Activated CD4-positive, alpha-beta T cell treated with anti-CD3 and anti-CD28 coated beads for 24 hours (primary cell): ENCODE measurements at places on chromosomes 2 and 18.

DNA sequence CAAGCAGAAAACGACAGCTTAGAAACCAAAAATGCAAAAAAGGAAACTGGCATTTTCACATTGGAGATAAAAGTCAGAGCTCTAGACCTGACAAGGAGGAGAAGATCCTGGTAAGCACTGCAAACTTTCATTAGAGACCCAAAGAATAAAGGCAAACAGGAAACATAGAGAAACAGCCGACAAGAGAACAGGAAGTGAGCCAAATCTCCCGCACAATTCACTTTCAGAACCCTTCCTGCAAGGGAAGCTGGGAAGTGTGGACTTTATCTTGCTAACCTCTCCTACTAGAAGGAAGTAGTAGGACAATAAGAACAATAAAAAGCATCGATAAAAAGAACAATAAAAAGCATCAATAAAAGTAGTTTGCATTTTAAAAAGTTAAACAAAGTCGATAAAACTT lies 417.8 kb upstream of the SPHKAP start:
- no peak for DNase-seq

- no peak for DNase-seq
Measured at GRCh38 chr2:183244300-183244844, 120.1 kb downstream of the NUP35 start.

DNA sequence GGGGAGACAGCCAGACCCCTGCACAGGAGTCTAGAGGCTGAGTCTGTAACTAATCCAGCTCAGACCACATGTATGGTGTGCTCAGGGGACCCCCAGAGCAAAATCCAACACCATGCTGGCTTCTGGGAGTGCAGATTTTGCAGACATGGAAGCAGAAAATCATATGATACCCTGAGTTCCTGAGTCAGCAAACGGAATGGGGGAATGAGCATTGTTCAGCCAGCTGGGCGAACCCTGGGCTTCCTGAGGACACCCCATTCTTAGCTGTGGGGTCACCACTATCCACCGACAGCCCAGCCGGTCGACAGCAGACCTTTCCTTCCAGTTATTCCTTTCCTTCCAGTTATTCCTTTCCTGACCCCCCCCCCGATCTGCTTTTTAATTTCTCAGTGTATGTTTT lies 322.9 kb downstream of the GBX2 start:
- DNase-seq, result no peak

DNA sequence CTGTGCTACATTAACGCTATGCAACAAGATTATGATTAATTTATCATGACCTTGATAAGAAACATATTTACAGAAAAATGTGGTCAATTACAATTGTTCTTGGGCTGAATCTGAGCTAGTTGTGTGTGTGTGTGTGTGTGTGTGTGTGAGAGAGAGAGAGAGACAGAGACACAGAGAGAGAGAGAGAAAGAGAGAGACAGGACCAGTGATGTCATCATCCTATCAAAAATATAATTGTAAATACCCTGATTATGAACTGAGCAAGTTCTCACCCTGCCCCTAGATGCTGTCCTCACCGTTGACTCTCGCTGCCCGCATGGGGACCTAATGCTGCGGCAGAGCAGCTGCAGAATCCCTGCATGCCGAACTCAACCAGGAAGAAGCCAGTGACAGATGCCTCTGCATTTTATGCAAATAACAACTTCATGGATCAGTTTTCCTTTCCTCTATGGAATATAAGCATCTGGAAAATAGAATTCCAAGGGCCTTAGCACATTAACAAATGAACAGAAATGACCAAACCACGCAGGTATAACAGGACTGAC lies 512.5 kb downstream of the PLCL1 start:
- DNase-seq, result no peak

DNA sequence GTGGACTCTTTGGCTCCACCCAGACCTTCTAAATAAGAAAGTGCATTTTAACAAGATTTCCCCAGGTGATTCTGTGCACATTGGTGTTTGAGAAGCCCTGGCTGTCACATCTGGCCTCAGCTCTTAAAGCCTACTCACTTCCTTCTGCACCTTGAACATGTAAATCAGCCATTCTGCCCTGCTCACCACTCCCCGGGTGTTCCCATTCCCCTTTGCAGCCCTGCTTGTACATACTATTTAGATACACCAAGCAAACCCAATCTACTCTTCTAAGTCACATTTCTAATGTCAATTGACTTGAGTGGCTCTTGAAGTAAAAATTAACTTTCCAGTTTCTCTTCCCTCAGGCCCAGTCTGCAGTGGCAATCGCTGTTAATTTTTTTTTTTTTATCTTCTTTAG lies 13.1 kb upstream of the SCN1A start:
- no peak for DNase-seq

DNA sequence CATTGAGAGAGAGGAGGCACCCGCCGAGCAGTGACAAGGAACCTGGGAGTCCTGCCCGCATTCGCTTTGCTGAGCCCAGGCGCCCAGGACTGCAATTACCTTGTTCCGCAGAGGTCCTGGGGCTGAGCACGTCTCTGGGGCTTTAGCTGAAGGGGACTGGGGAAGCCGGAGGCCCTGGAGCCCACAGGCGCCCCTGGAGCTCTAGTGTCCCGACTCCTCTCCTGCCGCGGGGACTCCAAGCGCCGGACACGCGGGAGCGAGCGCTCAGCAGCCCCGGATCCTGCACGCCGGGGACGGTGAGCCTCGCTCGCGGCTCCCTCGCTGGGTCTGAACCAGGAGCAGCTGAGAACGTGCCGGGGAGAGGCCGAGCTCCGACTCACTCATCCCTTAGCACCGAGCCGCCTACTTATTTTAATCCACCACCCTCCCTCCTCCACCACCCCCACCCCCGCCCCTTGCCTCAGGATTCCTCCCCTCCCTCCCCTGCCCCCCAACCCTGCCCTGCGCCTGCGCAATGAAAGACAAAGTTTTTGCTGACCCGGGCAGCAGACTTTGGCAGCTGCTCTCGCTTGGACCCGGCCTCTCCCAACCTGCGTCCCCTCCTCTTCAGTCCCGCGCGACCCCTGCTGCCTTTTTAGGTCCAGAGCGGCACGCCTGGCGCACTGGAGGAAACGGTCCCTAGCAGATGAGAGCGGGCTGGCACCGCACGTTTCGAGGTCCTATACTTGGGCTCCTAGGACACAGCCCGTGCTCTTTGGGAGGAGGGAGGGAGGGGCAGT lies at the start of gene OSR1:
Gene OSR1 (minus strand): TSS at position 382 of the 779 bp plus-strand sequence. CDS start 4,818 bp downstream, outside the sequence.
- DNase-seq, result no peak

- no peak for DNase-seq
Measured at GRCh38 chr2:241808721-241809382, at the start of gene NEU4. NEU4 (plus strand) TSS chr2:241809193; CDS start chr2:241814485, 5,292 bp downstream.

DNA sequence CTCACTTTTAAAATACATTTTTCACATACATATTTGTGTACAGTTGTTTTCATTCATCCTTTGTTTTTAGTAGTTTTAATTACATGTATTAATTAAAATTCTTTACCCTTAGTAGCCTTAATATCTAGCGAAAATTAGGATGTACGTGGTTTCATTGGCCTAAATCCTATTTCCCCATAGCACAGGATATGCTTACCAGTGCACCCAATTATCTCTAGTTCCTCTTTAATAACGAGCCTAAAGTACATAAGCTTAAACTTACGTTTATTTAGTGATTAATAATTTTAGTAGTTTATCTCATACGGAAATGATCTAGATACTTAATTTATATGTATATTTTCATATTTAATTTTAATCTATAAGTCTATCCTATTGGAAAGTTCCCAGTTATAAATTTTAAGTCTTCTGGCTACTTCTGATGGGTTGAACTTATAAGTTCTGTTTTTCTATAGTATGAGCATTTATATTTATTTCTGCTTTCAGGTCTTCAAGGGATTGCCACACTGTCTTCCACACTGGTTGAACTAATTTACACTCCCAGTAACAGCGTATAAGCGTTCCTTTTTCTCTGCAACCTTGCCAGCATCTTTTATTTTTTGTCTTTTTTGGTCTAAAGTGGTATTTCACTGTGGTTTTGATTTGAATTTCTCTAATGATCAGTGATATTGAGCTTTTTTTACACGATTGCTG lies 21.4 kb upstream of the RUFY4 start:
- no peak for DNase-seq

DNA sequence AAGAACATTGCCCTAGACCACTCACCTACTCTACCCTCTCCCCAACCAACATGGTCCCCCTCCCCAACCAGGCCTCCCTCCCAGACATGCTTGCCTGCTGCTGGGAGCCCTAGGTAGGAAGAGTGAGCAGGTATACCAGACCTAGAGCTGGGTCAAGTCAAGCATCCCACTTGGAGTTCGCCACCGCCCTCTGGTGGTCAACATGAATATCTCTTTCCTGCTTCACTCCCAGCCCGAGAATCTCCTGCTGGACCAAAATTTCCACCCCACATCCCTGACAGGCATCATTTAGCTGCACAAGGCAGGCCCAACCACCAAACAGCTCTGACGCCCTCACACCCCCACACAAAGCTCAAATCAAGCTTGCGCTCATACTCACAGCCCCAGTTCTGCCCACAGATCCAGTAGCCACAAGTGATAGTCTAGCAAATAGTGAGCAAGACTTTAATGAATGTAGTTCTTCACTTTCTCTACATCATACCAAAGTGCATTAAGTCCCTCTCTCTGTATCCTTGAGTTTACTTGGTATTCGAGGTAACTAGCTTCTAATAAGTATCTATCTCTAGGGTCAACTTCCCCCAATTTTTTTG lies 116.0 kb downstream of the TNS1 start:
- DNase-seq, result peak; percentile 40

GRCh38 chr18:79938196-79938595 lies 13.3 kb downstream of the SLC66A2 start:
- DNase-seq, result no peak

DNA sequence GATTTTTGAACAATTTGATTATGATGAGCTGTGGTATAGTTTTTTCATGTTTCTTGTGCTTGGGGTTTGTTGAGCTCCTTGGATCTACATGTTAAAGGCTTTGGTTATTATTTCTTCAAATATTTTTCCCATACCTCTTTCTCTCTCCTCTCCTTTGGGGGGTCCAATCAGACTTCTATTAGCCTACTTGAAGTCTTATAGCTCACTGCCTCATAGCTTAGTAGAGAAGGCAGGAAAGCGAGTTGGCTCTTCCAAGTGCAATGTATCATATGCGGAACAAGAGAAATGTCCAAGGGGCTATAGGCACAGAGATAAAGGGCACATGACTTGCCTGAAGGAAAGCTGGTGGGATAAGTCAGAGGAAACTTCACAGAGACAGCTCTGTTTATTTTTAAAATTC lies 14.1 kb upstream of the FABP1 start:
- DNase-seq, result no peak

GRCh38 chr2:173941567-173941966 lies 23.6 kb downstream of the SP3 start:
- no peak for DNase-seq
